Nephron progenitor cell (in vitro differentiated cells): ENCODE measurements at places on chromosomes 5 and 9.

GRCh38 chr5:95859661-95860060, 37.1 kb upstream of the GLRX start:
- DNase-seq = no peak

DNA sequence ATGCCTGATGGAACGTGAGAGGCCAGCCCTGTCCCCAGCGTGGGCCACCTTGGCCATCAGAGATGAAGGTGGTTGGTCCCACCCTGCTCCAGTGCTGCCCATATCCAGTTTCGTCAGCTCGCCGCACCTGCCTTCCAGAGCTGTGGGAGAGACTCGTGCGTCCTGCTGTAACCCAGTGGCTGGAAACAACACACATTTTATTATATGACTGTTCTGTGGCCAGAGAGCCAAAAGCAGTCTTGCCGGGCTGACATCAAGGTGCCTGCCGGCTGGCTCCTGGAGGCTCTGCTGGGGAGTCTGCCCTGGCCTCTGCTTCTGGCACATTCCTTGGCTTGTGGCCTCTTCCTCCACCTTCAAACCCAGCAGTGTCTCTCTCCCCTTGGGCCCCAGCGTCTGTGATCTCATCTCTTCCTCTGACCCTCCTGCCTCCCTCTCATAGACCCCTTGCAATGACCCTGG, 94.7 kb downstream of the RXRA start:
- no peak for DNase-seq

DNA sequence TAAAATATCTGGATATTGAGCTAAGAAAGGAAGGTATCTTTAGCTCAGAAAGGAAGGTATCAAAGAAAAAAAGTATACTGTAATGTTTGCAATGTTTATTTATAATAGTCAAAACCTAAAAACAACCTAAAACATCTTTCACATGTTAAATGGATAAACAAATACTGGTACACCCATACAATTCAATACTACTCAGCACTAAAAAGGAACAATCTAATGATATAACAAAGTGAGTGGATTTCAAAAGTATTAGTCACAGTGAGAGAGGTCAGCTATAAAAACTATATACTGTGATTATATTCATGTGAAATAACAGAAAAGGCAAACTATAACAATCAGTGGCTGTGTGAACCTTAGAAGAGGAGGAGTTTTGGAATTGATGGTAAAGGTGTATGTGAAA, 455.0 kb upstream of the FTMT start:
- no peak for DNase-seq

- no peak for DNase-seq
These were observed 27.6 kb downstream of the UBE2QL1 start for GRCh38 chr5:6476313-6476661.

DNA sequence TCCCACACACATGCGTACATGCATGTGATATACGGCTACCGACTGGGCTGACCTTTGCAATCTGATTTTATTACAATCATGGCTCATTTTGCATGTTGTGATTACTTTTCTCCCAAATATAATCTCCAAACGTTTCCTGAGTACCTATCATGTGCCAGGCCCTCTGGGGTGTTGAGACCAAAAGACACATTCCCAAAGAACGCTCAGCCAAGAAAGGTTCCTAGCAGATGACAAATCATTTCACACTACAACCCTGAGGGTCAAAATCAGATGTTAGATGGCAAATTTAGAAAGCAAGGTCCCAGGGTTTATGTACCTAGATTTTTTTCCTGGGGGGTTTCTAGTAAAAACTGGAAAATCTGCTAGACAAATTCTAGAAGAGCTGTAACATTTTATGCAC, 32.4 kb upstream of the SLC25A51 start:
- no peak for DNase-seq

DNA sequence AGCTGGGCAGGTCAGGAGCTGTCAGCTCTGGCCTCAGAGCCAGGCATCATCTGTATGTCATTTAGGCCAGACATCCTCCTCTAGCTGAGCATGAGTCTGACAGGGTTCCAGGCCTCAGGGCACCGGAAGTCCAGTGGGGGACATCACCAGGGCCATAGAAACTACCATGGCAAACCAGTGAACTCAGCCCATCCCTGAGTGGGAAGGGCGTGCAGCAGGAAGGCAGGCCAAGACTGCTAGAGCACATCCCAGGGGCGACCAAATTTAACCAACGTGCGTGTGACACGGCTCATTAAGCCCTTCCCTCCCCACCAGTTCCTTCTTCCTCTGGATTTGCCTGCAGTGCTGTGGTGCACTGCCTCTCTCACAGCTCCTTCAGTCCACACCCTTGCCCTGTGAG, 75.9 kb downstream of the COL27A1 start:
- no peak for DNase-seq

DNA sequence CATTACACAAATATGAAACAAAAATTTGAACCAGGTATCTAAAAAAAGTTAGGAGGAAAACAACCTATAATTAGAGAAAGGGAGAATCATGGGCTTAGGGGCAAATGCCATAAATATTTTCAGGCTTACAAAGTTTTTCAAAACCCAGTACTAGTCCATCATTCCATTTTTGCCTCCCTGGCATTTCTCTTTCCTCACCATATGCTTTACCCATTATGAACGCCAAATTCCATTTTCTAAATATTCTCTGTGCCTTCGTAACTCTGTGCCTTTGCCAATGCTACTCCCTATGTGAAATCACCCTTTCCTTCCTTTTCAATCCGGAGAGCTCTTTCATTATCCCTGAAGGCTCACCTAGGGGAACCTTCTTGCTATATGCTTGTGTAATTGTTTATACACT, 434.1 kb downstream of the ZSWIM6 start:
- no peak for DNase-seq

GRCh38 chr9:38412751-38413150, 11.5 kb downstream of the IGFBPL1 start:
- no peak for DNase-seq

GRCh38 chr5:78795757-78796156, 147.2 kb upstream of the LHFPL2 start:
- DNase-seq = no peak

DNA sequence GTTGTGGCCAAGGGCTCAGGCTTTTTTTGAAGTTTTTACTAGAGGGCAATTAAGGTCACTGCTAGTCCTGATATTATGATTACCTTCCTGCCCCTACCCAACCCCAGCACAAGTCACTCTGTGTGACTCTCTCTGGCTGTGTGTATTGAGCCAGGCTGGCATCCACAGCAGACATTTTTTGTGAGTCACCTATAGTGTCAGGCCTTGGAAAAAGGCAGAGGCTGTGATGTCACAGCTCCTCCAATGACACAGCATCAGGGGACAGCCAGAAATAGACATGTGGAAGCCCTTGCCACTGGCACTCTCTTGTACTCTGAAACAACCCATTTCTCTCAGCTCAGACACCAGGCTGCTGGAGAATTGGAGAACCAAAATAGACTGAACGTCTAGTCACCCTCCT, 145.4 kb downstream of the NMUR2 start:
- no peak for DNase-seq

GRCh38 chr9:19087106-19088000, 15.4 kb downstream of the HAUS6 start:
- DNase-seq = no peak

GRCh38 chr5:96687812-96688453, 25.8 kb downstream of the CAST start:
- no peak for DNase-seq

DNA sequence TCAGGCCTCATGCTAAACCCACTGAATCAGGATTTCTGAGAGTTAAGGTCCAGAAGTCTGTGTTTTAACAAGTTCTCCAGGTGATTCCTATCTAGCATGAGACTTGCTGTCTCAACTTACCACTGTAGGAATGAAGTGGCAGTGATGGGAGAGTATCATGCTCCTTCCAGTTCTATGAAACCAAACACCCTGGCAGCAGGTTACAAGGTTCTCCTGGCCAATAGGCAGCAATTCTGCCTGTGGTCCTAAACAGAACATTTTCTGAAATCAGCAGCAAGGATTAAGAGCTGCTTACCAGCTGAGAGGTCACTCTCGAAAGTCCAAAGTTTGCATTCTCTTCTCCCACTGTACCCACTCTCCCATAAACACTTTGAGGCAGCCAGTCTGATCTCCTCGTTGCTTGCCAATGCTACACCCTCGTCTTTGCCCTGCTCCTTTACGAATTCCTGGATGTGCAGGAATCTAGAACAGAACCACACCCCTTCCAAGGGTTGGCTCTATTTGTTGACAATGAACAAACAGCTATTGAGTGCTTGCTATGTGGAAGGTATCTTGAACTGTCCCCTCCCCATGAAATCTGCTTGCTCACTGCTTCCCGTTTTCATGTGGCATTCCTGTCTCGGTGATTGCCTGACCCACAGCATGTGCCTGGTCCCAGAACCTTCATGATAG, 100.5 kb downstream of the TMEM174 start:
- no peak for DNase-seq

DNA sequence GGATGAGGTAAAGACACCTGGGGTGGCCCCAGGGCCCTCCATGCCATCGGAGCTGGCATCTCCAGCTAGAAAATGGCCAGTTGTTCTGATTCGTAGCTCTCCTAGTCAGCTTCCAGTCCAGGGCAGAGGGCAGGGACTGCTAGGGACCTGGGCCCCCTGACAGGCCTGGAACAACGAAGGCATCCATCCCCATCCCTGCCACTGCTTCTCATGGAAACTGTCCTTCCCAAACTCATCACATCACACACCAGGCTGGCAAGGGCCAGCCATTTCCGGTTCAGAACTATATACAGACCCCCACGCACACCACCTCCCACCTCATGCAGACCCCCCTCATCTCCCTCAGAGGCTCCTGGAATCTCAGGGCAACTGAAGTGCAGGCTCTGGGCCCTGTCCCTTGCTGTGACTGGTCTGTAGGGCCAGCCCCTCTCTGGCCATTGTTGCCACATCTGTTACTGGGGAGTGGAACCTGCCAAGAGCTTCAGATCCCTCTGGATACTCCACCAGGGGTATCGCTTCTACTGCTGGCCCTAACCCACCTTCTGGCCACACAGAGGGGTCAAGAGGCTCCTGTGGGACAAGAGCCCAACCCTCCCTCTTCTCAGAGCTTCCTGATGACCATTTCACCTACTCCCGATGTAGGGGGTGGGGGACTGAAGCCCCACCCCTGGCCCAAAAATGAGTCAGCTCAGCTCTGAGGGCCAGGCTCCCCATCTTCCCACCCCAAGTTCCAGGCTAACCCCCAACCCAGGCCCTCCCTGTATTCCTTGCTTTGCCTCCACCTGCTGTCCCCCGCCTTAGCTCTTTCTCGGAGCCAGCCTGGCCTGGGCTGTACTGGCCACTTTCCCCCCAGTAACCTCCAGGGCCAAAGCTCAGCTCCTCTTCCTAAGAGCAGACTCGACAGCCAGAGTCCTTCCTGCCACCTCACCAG, 1.2 kb upstream of the MZB1 start:
- no peak for DNase-seq

DNA sequence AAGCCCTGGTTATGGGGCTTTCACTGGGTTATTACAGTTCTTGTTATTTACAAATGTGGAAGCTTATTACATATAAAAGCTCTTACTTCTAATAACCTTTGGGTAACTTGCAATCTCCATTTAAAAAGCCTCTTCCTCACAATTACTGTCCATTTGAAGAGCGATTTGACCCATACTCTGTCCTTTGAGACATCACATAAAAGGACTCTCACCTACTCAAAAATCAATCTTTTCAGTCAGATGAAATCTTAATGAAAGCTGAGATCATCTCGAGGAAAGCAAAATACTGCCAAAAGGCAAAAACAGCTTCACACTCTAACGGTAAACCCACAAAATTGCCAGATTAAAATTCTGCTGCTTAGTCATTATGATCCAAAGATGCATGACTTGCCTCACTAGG, 29.8 kb downstream of the ELAVL2 start:
- DNase-seq = no peak

- DNase-seq = no peak
These were observed 101.7 kb upstream of the MYO10 start for GRCh38 chr5:17037751-17038150.

GRCh38 chr9:135862809-135863208, 44.5 kb downstream of the CAMSAP1 start:
- no peak for DNase-seq

DNA sequence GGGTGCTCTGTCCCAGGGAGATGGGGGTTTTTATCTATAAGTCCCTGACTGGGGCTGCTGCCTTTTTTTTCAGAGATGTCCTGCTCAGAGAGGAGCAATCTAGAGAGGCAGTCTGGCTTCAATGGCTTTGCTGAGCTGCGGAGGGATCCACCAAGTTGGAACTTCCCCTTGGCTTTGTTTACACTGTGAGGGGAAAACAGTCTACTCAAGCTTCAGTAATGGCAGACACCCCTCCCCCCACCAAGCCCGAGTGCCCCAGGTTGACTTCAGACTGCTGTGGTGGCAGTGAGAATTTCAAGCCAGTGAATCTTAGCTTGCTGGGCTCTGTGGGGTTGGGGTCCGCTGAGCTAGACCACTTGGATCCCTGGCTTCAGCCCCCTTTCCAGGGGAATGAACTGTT, 375.8 kb downstream of the RAB3C start:
- DNase-seq = no peak

- DNase-seq = no peak
These were observed 19.1 kb upstream of the SH3PXD2B start for GRCh38 chr5:172473427-172473826.

DNA sequence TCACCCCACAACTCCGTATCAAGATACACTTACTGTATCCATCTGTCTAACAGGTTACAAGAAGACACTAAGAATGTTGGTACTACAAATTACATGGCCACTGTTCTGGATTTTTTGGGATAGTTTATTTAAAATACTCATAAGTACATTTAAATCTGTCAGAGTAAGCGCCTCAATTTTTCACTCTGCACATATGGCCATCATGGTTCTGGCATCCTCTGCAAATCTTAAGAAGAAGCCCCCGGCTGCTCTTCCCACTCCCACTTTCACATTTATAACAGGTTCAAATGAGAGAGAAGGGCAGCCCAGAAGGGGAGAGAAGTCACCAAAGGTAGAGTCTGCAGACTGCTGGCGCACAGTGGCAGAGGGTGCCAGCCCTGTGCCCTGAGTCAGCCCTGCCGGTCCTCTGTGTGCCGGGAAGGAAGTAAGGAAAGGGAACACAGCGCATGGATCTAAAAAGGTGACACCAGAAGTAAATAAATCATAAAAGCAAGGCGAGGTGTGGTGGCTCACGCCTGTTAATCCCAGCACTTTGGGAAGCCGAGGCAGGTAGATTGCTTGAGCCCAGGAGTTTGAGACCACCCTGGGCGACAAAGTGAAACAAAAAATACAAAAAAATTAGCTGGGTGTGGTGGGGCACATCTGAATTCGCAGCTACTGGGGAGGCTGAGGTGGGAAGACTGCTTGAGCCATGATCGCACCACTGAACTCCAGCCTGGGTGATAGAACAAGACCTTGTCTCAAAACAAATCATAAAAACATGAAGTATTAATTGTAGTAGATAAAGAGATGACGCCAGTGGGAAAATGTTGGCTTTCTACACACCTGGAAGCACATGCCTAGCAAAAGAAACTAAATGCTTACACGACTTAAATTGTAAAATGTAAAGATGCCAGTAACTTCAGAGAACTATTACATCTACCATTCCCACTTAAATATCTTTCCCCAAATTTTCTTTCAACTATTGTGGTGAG, 30.0 kb downstream of the RNF130 start:
- DNase-seq = no peak
